Uterus (tissue), 4 donors: ENCODE measurements at places on chromosomes 5 and 9.

DNA sequence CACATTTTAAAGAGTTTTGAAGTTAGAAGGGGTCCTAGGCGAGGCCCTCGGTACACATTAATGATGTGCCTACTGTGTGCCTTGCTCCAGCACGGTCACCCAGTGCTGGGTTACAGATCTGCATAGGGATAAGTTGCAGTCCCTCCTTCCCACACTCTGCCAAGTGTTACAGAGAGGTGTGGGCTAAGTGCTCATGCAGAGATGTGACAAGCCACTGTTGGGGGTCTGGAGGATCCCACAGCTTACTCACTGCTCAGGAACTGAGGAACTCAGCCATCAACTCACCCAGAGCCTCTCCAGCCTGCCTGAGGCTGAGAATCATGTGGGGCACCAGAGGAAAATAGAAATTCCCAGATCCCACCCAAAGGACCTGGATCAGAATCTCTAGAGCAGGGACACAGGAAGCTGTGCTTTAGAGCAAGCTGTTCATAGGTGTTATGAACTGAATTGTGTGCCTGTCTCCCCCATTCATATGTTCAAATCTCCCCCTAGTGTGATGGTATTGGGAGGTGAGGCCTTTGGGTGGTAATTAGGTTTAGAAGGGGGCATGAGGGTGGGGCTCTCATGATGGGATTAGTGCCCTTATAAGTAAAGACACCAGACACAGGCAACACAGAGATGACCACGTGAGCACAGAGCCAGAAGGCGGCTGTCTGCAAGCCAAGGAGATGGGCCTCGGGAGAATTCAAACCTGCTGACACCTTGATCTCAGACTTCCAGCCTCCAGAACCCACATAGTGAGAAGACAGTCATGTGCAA, 164.1 kb downstream of the HSD17B3 start:
- H3K27ac ChIP-seq: no peak overlapping the region
- no peaks in the 10 kb centered on the region for H3K27me3 ChIP-seq
- no peak overlapping the region for H3K4me3 ChIP-seq
- peaks cover 6% of the 10 kb centered on the region for H3K4me1 ChIP-seq

- no peak overlapping the region for H3K27ac ChIP-seq
- H3K27me3 ChIP-seq: no peaks in the 10 kb centered on the region
- DNase-seq: no peak
- no peaks in the 10 kb centered on the region for H3K4me1 ChIP-seq
These were observed 285.6 kb downstream of the PRR16 start for GRCh38 chr5:120749737-120750136.

DNA sequence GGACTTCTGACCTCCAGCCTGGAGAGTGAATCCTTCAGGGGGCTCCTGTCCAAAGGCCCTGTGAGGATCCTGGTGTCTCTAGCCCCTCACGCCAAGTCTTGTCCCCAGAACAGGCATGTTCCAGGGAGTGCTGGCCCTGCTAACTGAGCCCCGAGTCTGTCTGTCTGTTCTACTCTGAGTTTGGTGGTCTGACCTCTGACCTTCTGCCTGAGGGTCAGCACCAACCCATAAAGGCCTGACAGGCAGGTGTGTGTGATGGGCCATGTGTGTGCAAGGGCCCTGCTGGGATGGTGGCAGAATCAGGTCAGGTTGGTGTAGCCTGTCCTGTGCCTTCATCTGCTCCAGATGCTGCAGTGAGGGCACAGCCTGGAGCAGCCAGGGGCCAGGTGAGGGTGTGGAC, 46.3 kb downstream of the PHF2 start:
- no peak overlapping the region for H3K27ac ChIP-seq
- no peak overlapping the region for H3K4me3 ChIP-seq
- no peaks in the 10 kb centered on the region for H3K4me1 ChIP-seq
- H3K36me3 ChIP-seq: no peaks in the 10 kb centered on the region

DNA sequence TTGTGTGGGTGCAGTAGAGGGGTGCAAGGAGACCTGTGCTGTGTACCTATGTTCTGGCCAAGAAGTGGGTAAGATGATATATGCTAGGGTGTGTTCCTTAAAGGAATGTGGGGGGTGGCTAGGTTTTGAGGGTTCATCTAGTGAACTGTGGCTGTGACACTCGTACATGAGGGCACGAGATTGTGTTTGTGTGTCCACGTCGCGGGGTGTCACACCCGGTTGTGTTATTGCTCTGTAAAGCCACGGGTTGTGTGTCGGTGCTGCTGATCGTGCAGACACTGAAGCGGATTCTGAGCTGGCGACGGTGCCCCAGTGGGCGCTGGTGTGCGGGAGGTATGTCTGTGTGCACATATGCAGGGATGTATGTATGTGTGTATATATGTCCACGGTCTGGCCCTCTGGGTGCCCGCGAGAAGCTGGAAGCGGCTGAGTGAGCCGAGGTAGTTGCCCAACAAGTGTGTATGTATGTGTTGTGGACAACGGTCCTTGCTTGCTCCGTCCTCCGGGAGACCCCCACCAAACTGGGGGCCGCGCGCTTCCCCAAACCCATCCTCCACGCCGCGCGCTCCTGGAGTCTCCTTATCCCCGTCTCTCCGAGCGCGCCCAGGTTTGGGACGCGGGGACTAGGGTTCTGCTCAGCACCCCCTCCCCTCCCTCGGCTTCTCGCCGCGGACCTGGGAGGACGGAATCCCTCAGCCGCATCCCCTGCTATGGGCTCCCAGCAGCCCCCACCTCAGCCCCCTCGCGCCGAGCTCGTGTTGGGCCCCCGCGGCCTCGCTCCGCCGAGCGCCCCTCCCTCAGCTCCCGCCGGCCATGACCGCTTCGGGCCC, 639 bp downstream of the PCDH1 start:
- H3K4me3 ChIP-seq: peak overlapping the region; percentile 59
- peaks cover 20% of the 10 kb centered on the region for H3K4me1 ChIP-seq
- DNase-seq: no peak
- no peaks in the 10 kb centered on the region for H3K36me3 ChIP-seq
